ENCODE measurements at places on chromosomes 6 and 20.

DNA sequence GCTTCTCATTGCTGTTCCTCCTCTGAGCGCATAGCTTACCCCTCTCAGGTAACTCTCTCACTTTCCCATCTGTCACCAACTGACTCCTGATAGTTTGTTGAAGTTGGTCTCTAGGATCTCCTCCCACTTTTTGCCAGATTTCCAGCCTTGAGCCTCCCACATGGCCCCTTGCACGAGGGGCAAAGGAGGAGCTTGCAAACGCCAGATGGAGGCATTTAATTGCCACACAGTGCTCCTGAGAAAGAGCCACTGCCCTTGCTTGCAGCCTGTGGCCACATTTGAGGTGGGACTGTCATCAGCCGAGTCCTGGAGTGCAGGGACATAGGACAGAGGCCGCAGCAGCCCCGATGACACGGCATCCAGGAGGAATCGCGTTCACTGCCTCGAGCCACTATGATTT is 348.7 kb downstream of the SMOC2 start:
- DNase-seq: no peak

DNA sequence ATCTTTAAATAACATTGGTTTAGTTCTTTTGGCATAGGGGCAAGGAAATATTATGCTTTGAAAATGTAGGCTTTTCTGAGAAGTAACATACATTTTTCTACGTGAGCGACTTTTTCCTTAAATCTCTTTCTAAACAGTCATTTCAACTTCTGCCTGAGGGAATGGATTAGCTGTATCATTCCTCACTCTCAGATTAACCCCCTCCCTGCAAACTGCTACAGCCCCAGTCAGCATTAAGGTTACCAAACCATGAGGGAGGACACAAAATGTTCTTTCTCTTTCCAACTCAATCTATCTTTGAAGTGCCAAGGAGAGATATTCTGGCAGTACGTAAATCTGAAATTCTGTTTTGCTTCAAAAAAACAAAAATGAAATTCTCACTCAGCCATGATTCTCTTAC is 231.3 kb upstream of the FLRT3 start:
- no peak for DNase-seq

DNA sequence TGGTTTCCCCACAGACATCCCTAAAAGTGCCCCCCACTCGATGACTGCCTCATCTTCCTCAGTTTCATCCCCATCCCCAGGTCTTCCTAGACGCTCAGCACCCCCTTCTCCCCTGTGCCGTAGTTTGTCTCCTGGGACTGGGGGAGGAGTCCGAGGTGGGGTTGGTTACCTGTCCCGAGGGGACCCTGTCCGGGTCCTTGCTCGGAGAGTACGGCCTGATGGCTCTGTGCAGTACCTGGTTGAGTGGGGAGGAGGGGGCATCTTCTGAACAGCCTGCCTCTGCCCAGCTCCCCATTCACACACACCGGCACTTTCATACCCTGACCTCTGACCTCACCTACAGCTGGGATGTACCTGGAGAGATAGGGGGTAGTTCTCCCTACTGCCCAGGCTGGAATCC is 2.1 kb downstream of the CUTA start:
- DNase-seq: peak; percentile 5

DNA sequence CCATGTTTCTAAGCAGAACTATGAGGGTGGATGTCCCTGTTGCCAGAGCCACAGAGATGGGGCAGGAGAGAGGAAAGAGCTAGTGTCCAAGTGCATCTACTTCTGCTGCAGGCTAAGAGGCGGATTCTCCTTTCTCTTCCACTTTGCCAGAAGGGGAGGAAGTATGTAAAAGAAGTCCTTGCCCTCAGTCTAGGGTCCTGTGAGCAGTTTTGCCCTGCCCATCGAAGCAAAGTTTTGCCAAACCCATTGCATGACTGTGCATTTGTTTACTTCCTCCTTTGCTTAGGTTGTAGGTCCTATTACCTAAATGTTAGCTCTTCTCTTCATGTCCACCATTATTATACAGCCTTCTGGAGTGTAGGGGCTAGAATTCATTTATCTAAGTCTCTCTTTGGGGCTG is 106.2 kb upstream of the ARMC2 start:
- DNase-seq: no peak

DNA sequence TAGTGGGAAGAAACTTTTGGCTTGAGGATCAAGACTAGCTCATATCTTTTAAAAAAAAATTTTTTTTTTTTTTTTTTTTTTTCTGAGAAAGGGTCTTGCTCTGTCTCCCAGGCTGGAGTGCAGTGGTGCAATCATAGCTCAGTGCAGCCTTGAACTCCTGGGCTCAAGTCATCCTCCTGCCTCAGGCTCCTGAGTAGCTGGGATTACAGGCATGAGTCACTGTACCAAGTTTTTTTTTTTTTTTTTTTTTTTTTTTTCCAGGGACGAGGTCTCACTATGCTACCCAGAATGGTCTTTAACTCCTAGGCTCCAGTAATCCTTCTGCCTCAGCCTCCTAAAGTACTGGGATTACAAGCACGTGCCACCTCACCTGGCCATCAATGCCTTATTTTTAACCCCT is 27.9 kb downstream of the GCLC start:
- DNase-seq: no peak

GRCh38 chr20:46307139-46307998 is 929 bp downstream of the CDH22 start:
- peak; percentile 63 for DNase-seq

- no peak for DNase-seq
These were observed 69.7 kb downstream of the ISM1 start for GRCh38 chr20:13290724-13291123.

- DNase-seq: no peak
These were observed 30.6 kb downstream of the SNAP25 start for GRCh38 chr20:10249048-10249770.

GRCh38 chr20:51160821-51161220 is 137.9 kb upstream of the KCNG1 start:
- no peak for DNase-seq

DNA sequence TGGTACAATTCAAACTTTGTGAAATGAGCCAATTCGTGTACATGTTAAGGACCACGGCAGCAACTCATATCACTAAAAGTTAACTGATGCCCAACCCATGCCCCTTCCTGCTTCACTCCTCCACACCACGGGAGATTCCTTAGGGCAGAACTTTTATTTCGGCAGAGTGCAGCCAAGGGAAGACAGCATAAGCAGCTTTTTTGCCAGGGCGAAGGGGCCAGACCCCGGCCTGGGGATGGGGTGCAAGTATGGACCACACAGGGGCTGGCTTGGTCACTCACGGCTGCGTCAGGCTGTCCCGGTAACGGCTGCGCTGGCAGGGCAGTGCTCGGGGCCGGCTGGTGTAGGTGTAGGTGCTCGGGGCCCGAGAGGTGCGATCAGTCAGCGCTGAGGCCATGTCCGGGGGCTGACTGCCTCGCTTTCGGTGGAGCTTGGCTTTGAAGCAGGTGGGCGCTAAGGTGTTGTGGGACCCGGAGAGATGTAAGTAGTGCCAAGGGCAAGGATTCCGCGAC is 792 bp downstream of the RSPH3 start:
- no peak for DNase-seq

DNA sequence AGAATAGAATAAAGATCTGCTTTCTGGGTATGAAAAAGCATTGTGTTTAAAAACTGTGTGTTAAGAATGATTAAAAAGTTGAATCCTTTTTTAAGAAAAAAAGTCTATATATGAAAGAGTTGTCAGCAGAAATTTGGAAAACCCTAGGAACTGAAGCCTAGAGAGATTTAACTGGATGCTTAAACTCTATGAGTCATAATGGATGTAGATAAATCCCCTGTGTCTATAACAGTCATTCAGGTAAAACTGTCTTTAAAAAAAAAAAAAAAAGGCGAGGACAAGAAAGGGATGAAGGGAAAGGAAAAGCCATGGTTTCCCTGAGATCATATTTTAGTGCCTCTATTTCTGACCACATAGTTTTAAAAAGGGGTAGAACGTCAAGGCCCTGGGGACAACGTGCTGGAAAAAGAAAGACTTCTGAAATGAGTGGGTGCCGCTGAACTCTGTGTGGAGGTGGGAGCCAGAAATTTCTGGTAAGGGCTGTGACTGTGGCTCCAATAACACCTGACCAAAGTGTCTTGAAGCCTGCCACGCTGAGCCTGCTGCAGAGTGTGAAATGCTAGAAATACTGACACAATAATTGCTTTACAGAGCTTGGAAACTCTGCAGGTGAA is 302.6 kb upstream of the ARID1B start:
- DNase-seq: no peak

DNA sequence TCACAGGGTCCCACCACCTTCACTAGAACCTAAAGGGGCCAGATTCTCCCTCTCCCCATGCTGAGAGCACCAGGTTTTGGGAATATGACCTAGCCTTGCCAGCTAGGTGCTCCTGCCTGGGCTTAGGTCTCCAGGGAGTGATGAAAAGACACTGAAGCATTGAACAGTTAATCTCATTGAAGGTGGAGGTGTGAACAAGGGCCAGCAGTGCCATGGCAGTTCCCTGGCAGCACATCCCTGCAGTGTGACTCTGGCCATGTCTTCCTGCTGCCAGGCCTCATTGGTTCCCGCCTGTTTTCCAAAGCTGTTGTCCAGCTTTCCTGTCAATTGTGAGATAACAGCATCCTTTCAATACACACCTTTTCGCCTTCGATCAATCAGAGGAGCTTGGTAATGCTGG is 10.9 kb downstream of the PPIL6 start:
- no peak for DNase-seq

GRCh38 chr20:40477805-40478204 is 211.2 kb downstream of the MAFB start:
- DNase-seq: no peak

DNA sequence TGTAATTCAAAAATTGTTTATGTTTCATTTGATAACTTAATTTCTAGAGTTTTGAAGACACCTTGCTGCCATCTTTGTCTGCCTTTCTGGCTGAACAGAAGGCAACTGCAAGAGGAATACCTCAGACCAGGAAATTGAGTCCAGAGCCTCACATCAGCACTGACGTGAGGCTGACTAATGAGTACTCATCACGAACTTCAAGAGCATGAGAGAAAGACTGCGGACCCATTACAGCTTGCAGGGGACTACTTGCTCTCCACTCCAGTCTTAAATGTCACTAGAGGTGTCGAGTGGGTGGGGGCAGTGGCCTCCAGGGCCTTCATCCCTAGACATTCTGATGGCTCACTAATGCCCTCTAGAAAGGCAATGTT is 109.5 kb upstream of the SSTR4 start:
- DNase-seq: no peak

DNA sequence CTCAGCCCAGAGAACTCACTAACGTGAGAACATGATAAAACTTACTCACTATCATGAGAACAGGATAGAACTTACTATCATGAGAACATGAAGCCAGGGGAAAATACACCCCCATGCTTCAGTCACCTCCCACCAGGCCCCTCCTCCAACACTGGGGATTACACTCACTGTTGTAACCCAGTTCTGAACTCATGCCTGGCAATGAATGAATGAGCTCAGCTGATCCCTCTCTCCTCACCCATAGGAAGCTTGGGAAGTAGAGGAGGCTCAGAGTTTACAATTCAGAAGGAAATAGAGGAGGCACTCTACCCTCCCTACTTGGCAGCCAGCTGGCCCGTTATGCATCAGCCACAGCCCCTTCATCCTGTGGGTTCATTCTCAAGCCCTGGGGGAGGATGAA is 102.5 kb downstream of the EYA2 start:
- no peak for DNase-seq

GRCh38 chr20:17664025-17664633 is 17.9 kb downstream of the RRBP1 start:
- DNase-seq: no peak

DNA sequence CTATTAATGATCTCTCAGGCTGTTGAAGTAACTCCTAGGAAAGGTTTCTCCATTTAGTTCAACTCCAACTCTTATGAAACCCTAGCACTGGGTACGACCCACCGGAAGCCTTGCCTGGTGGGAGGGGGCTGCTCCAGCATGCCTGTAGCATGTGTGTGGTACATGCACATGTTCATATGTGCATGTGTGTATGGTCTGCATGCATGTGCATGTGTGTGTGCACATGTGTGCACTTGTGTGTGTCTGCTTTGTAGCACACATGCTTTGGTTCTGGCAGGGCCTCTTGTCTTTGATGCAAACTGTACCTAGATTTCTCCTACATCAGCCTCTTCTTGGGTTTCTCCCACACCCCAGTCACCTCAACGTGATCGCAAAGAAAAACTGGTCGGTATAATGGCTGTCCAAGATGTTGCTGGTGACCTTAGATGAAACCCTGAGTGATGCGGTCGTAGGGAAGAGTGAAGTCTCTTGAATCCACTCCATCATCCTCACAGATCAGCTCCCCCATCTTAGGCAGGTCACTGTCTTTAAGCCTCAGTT is 193.5 kb downstream of the MYLK4 start:
- no peak for DNase-seq

GRCh38 chr20:62466072-62466760 is 9.6 kb downstream of the GATA5 start:
- DNase-seq: no peak

GRCh38 chr6:136736281-136736960 is 55.9 kb downstream of the MAP3K5 start:
- no peak for DNase-seq

GRCh38 chr6:164035900-164036485 is 621.5 kb downstream of the QKI start:
- DNase-seq: no peak

DNA sequence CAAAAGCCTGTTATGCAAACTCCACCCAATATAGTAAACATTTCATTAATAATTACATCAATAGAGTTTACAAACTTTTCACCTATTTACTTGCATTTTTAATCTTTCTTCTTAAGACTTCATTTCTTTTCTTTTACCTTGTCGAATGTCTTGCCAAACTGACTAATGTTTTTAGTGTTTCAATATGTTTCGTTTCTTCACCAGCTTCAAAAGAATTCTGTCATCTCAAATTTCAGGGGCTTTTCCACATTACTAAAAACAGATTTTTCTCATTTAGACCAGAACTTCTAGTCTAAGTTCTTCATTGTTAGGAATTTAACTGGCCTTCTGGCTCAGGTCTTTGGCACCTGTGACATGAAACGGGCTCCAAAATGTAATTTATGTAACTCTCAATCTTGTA is 196.5 kb downstream of the ARHGAP18 start:
- DNase-seq: no peak

GRCh38 chr6:43220439-43220951 is 8.8 kb downstream of the DNPH1 start:
- no peak for DNase-seq

DNA sequence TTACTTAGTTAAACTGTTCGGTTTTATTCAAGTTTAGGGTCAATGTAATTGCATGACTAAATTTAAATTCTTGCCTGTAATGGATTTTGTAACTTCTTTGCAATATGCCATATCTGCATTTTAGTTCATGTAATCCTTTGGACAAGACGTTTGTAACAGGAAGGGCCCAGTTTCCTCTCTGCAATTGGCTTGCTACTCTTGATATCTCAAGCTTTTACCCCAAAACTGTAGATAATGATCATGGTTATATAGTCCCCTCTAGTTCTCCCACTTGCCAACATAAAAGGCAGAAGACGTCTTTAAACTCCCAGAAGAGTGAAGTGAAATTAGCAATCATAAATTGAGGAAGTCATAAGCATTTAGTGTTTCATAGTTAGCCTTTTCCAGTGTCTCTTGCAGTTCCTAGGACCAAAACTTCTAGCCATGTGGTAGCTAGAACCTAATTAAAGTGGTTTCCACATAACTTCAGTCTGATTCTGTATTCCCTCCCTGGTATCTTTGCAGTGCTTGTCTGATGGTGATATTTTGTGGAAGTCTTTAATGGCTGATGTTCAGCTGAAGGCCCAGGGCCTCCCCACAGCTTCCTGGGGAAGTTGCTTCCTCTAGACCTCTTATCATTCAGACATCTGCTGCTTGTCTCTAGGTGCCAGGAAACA is 117.8 kb upstream of the SUPT3H start:
- no peak for DNase-seq
